ENCODE measurements at places on chromosomes 5 and 9.

DNA sequence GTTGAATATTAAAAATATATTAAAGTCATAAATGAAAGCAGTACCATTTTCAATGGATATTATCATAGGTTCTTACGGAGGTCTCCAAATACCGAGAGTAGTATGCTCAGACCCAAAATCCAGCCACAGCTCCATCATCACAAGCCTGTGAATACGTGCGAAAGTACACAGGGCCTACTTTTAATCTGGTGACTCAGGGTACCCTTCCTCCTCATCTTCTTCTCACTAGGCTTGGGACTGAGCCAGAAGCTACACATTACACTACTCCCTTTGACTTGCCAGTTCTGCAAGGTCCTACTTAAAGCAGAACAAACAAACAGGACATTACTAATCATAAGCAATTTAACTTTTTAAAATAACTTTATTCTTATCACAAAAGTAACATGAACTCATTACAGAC is 7.6 kb upstream of the RIC1 start:
- no peak for DNase-seq

GRCh38 chr5:35828082-35828598 is 28.6 kb upstream of the IL7R start:
- no peak for DNase-seq

- DNase-seq: peak; percentile 16
These were observed 28.5 kb upstream of the PHF24 start for GRCh38 chr9:34929506-34930102.

DNA sequence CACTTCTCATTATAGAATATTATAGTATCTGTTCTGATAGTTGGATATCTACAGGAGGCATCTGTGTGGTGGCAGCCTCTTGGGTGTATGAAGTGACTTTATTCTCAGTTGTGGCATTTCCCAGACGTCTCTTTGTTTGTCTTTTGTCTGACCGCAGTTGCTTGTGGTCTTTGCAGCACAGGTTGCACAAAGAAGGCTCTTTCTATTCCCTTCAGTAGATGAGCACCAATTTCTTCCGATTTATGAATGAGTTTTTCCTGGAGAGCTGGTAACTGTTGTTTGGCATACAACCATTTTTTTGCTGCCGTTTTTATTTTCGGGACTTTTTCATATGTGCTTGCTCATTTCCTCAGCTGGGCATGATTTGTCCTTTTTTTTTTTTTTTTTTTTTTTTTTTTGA is 56.4 kb upstream of the MYO10 start:
- DNase-seq: no peak

DNA sequence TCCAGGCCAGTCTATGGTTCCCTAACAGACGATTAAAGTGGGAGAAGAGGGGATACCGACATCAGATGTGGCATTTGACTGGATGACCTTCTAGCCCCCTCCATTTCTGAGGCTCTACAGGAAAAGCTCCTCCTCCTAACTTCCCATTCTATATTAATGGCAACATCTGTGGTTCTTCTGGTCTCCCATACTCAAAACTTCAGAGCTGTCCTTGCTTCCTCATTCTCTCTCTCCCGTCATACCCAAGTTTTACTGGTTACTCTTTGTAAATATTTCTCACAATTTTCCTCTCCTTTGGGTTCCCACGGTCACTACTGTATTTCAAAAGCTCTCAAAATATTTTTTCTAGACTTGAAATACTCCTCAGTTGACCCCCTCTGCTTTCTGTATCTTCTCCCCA is 36.0 kb upstream of the IL7R start:
- DNase-seq: no peak

DNA sequence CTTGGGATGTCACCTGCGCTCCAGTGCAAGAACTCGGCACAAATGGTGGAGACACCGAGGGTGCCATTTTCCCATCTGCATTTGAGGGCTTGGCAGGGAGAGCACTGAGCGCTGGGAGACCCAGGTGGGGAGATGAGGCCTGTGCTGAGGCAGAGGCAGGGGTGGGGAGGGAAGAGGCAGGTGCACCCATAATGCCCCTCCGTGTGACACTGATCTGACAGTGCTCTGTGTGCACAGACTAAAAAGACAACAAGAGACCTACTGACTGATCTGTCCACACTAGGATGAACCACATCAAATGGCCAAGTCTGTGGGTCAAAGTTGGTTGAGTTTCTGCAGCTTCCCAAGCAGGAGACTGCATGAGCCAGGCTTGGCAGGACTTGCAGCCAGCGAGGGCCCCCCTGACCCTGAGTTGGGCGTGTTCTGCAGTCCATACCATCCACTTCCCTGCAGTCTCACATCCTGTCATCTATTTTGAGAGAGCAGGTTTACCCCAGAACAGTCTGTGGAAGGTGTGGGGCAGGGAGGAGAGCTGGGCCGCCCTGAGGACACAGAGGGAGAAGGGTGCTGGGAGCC is 41.9 kb downstream of the NEK6 start:
- DNase-seq: no peak

DNA sequence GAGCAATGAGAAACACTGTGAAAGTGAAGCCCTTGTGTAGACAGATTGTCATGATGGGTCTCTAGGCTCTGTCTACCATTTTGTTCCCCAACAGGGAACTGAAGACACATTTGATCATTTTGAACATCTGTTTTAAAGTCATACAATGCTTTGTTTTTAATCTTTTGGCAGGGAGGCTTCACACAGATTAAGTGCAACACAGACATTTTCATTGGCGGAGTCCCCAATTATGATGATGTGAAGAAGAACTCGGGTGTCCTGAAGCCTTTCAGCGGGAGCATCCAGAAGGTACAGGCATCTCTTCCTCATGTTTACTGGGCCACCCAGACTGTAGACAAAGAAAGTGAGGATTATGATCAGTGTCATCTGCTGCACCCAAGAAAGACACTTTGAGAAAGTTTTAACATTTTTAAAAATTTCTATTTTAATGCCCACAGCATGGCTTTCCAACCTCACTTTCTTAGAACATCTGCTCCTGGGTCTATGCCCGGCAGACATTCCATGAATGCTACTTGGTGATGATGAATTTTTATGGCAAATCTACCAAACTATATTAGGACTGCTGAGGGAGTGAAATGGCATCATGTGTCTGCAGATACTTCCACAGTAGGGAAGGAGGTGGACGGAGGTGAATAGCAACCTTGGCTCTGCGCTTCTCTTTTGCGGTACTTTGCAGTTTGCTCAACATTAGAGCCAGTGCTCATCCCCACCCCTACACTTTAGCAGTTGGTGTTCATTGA is 121.3 kb downstream of the LIFR start:
- DNase-seq: no peak

GRCh38 chr5:124707520-124707919 is 38.9 kb downstream of the ZNF608 start:
- DNase-seq: no peak

- DNase-seq: no peak
These were observed 294 bp downstream of the ADRB2 start for GRCh38 chr5:148826739-148827070.

DNA sequence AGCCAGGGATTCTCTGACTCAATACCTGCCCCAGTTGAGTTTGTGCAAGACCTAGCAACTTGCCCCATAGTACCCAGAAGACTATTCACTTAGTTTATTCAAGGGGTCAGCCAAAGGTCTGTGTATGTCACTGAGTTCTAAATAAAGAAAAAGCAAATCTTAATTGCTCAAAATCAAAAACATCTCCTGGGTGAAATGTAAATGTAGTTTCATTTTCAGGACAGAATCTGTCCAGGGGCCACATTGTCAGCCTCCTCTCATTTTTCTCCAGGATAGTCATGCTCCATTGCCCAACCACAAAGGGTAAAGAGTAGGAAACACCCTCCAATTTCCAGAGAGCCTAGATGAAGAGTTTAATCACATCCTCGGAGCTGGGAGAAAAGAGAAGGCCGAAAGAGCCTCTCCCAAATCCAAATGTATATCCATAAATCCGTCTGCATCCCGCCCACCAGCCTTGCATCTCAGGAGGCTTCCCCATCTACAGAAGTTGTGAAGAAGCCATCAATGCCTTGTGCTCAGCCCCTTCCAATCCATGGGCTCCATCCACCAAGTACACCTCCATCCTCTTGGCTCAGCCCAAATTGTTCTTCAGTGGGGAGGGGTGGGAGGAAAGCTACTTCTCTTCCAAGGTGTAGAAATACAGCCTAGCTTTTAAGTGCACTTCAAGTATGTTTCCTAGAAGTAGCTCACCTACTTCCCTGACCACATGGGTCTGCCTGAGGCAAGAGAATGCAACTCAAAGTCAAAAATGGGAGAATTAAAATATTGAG is 26.9 kb downstream of the ADAM19 start:
- no peak for DNase-seq

GRCh38 chr5:133952729-133953567 is 15.5 kb downstream of the C5orf15 start:
- DNase-seq: no peak

DNA sequence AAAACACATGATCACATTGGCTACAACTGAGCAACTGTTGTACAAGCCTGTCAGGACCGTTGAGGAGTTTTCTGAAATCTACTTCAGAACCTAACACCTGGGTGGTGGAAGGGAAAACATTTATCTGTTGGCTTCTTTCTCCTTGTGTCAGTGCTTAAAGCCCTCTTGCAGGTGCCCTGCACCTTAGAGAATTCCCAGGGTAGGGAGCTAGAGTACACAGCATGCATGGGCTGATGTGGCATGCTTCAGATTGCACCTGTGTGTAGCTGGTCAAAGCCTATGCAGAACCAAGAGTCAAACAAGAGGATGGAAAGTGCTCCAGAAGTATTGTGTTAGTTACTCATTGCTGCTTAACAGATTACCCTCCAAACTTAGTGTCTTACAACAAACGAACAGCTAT is 33.6 kb upstream of the ZBED3 start:
- DNase-seq: no peak

- DNase-seq: no peak
These were observed 24.4 kb downstream of the NCS1 start for GRCh38 chr9:130196643-130197042.

- DNase-seq: no peak
These were observed 105.2 kb downstream of the CDK5RAP2 start for GRCh38 chr9:120474591-120475243.

DNA sequence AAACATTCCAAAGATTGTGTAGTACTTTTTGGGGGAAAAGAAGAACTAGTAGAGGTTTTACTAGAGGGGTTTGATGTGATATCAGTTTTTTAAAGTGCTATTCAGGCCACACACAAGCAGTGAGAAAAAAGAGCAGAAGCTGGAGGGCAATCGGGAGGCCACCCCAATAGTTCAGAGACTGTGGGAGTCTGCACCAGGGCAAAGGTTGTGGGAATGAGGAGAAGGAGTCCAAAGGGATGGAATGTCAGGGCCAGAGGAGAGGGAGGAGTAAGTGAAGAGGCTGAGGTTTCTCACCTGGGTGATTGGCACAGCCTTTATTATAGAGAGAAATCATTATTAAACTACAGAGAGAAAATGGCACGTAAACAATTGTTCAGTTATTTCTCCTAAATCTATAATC is 134.9 kb upstream of the RAD23B start:
- DNase-seq: no peak

GRCh38 chr5:14208071-14209021 is 65.2 kb downstream of the TRIO start:
- DNase-seq: no peak

GRCh38 chr9:133135146-133135745 is 14.2 kb upstream of the RALGDS start:
- no peak for DNase-seq

DNA sequence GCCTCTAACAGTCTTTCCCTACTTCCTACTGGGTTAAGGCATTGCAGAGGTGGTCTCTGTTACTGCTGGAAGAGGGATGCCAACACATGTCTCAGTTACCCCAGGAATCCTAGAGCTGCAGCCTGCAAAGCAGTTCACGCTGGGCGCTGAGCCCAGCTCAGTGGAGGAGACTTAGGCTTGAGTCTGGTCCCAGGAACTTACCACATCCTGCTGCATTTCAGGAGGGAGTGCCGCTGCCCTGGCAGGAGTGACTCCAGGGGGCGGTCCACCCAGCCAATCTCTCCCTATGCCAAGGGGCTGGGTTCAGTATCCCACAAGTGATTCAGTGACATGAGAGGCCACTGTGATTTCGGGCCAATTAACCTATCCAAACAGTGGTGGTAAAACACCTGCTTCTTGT is 7.6 kb downstream of the TTC16 start:
- no peak for DNase-seq

DNA sequence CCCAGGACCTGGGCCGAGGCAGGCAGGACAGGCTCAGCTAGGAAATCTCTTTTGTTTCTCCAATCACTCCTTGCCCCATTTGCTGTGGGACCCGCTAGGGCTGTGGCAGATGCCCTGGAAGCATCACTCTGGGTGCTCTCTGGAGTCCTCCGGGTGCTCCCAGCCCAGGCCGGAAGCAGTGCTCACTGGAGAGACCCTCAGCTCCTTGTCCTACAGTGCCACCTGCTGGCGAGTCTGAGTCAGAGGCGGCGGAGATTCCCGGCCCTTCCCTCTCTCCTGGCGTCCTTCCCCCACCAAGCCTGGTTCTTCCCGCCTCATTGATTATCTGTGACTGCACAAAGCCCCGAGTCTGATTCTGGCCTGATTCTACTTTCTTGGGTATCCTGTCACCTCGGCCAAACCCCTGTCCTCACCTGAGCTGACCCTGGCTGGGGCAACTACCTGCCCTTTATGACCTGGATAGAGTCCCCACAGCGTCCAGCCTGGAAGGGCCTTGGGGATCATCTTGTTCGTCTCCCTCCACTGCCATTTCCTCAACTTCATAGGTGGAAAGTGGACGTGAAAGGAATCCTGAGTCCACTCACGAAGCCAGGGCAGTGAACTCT is 7.3 kb upstream of the BARHL1 start:
- DNase-seq: peak; percentile 78

- no peak for DNase-seq
These were observed 52.9 kb upstream of the VCAN start for GRCh38 chr5:83418356-83419321.

DNA sequence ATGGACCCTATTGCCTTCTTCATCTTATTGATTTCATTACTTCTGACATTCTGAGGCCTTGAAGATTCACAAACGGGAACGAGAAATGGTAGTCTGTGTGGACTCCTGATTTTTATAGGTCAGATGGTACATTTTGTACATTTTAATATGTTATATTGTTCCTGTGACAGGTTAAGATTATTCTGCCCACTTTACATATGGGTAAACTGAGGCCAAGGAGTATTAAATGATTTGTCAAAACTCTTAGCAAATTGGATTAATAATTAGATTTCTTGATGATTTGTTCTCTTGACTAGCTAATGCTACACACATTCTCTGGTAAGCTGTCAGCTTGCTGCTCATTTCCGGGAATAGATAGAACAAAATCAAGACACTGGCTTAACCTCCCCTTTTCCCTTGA is 1.9 kb downstream of the FAM53C start:
- DNase-seq: no peak

- no peak for DNase-seq
These were observed 137.9 kb upstream of the BASP1 start for GRCh38 chr5:17079562-17079961.

GRCh38 chr5:151233616-151234085 is 9.8 kb upstream of the CCDC69 start:
- peak; percentile 45 for DNase-seq

GRCh38 chr5:173165177-173166016 is 21.1 kb downstream of the BNIP1 start:
- DNase-seq: no peak

Measured in GM19239 (cell line).